Stimulated activated CD4-positive, alpha-beta T cell treated with anti-CD3 and anti-CD28 coated beads, Interleukin-4, amount 100 ng/mL, for 1 hour (primary cell): ENCODE measurements at places on chromosomes 2 and 18.

- DNase-seq: no peak
Measured at GRCh38 chr2:108617617-108618016, 83.3 kb downstream of the LIMS1 start.

- no peak for DNase-seq
Measured at GRCh38 chr2:217099561-217099960, 239.7 kb upstream of the TNP1 start.

GRCh38 chr18:35998967-35999366 is 26.5 kb downstream of the RMP24 start:
- no peak for DNase-seq

DNA sequence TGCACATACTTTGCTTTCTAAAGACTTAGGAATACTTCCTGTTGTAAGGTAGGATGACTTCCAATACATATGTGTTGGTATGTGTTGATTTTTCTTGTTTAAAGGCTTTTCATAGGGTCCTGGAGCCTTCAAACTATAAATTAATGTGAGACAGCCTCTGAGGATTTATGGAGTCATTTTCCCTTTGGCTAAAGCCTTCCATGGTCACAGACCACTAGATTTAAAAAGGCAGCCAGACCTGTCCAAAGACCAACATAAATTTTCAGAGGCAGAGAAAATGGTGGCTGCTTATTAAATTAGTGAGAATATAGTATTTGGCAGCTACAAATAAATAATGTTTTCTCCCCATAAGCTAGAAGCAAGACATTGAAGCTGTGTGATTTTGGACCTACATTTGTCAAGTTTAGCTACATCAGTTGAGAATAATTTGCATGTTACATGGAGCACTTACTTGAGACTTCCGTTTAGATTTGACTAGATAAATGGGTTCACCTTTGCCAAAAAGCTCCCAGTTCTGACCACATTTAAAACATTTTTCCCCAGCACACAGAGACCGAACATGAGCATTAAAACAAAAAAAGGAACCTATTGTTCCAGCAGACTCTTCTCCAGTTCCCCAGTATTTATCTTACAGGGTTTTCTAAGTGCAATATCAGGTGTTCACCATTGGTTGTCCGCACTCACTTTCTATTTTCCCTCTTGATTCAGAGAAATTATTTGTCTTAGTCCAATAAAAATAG is 402.9 kb downstream of the PARD3B start:
- no peak for DNase-seq

- no peak for DNase-seq
Measured at GRCh38 chr2:38933653-38934052, 44.0 kb downstream of the ARHGEF33 start.

DNA sequence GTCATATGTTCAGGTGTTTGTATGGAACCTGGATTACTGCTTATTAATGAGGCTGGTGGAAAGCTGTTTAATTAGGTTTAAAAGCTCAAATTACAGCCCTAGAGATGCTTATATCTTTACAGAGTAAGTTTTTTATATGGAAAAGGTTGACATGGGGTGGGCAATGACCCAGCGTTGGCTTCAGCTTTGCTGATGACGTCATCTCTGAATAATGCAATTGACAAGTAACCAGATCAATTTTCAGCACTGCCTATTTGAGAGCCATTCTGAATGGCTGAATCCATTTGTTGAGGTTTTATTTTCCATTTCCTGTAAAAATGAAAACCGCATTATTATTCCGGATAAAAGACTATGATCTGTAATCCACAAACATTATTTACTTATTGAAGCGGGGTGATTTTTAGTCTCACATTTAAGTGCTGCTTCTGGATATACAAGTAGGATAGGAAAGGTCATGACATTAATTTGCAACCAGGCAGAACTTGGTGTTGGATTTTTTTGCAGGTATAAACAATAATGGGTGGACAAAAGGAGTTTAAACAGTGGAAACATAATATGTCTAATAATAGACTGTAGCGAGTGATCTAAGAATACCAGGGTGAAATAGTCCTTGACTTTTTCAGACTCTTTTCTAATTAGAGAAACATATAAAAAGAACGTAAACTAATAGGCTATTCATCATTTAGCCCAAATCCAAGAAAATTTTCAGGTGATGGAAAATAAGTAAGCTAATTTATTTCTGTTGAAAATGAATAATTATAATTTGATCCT is 2.7 kb downstream of the PPP1R1C start:
- DNase-seq: no peak

DNA sequence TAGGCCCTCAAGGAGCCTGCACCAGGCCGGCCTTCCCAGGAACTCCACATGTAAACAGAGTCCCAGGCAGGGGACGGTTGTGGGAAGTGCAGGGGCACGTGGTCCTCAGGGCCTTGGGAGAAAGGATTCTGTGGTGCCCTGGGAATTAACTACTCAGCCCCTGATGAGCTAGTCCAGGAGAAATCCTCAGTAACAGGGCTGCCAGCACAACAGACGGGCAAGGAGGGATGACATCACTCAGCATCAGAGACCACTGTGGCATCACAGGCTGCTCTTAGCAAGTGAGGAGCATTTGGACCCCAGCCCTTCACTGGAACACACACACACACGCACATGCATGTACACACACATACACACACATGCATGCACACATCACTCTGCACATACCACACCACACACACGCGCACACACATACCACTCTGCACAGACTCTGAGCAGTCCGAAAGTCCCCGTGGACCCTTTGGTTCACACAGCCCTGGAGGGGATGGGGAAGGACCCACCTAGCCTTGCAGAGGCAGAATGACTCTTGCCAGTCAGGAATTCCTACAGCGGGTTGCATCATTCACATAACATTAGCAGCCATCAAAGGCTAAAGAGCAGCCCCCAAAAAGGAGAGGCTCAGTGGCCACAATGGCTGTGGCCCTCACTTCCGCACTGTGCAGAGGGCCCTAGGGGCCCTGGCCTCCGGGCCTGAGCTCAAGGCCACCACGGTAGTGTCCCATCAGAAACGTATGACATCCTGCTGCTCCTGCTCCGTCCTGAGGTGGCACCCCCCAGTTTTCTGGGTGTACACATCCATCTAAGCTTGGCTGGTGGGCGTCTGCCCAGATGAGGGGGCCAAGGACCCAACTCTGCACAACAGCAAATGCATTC is 1.9 kb upstream of the NMUR1 start:
- no peak for DNase-seq

- no peak for DNase-seq
Measured at GRCh38 chr2:225070811-225071210, 28.5 kb upstream of the DOCK10 start.

GRCh38 chr2:194730266-194730665 is 926.8 kb upstream of the SLC39A10 start:
- DNase-seq: no peak

GRCh38 chr2:142463047-142463446 is 332.2 kb upstream of the LRP1B start:
- no peak for DNase-seq

- DNase-seq: no peak
Measured at GRCh38 chr2:142673836-142674235, 203.6 kb upstream of the KYNU start.

- no peak for DNase-seq
Measured at GRCh38 chr2:65528241-65528574, 95.8 kb upstream of the SPRED2 start.

- no peak for DNase-seq
Measured at GRCh38 chr18:22528291-22528690, 110.6 kb upstream of the CTAGE1 start.

- no peak for DNase-seq
Measured at GRCh38 chr2:23124214-23124750, 260.7 kb upstream of the KLHL29 start.

- DNase-seq: no peak
Measured at GRCh38 chr2:163859951-163860350, 124.1 kb upstream of the FIGN start.

DNA sequence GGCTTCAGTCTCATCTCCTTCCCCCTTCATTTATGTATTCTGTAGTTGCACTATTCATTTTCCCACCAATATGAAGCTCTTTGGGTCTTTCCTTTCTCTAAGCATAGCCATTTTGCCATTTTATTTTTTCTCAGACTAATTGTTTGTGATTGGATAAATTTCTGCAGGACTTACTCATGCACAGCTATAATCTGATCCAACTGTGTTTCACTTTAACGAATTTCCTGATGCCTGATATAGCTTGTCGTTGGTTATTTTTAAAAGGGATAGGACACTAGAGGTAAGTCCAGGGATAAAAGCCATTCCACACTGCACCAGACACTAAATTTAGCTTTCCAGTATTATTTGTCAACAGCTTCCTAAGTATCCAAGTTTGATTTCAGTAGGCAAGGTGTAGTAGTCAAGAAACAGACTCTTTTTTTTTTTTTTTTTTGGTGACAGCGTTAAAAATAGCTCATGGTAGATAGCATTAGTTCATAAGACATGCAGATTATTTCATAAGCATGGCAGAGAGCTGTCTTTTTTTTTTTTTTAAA is 17.4 kb downstream of the ASB18 start:
- DNase-seq: no peak

- DNase-seq: no peak
Measured at GRCh38 chr2:189129971-189130370, 49.6 kb downstream of the COL5A2 start.

GRCh38 chr2:30234180-30234971 is 3.0 kb downstream of the LBH start:
- peak; percentile 45 for DNase-seq
